ENCODE measurements at places on chromosomes 3 and 15. TPM values are rescaled to one million over a fixed set of nuclear protein-coding genes. Genes with fewer than 3 reads are reported as not detected.

DNA sequence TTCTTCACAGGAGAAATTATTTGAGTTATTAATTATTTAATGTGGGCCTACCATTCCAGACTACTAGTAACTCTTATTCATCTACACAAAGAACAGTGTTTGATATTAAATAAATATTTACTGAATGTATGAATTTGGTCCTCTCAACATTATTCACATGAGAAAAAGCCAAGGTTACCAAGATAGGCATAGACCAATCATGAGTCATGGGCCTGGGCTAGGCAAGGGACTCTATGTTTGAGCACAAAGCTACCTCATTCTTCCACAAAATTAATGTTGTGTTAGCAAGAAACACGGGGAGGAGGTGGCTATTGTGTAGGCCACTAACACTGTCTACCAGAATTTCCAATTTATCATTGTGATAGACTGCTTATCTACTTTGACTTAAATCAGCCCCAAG is 115.7 kb downstream of the SERPINI1 start:
- no peaks in the 10 kb centered on the region for H3K4me1 ChIP-seq
- no peak overlapping the region for H3K4me3 ChIP-seq
- H3K27me3 ChIP-seq: no peaks in the 10 kb centered on the region

DNA sequence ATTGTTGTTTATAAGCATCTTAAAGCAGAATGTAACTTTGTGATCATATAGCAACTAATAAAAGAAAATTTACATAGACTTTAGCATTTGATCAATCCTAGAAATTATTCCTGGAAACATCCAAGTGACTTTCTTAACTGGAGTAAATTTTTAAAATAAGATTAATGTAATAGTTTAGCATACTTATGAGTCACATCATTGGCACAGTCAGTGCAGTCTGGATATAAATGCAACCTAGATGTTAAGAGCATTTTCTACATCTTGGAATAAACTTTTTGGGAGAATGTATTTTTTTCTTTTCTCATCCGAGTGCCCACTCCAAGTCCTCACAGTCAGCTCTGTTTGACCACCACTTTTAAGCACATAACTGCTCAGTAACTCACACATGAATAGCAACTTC is 324.6 kb upstream of the PLSCR5 start:
- no peaks in the 10 kb centered on the region for H3K27me3 ChIP-seq
- no peak overlapping the region for H3K27ac ChIP-seq
- H3K4me1 ChIP-seq: no peaks in the 10 kb centered on the region
- H3K36me3 ChIP-seq: no peaks in the 10 kb centered on the region

- no peak overlapping the region for H3K4me3 ChIP-seq
- H3K4me1 ChIP-seq: no peaks in the 10 kb centered on the region
- H3K27ac ChIP-seq: no peak overlapping the region
- H3K36me3 ChIP-seq: no peaks in the 10 kb centered on the region
- no peak for DNase-seq
Measured at GRCh38 chr3:64316971-64317370, 91.7 kb upstream of the PRICKLE2 start.

DNA sequence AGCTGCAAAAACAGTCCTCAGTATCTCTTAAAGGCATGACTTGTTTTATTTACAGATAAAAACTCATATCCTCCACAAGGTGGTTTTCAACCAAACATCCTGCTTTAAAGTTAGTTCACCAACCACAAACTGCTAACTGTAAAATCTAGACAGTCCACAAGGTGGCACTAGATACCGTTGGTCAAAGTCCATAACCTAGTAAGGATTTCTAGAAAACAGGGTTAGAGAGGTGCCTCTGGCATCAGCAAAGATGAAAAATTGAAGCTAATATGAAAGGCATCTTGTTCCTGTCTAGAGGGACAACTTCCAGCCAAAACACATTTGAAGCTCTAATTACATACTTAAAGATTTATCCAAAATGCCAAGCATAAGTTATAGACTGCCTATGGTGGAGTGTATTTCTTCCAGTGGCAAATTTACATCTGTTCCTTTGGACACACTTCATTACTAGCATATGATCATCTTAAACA is 56.0 kb downstream of the ZMAT3 start:
- H3K36me3 ChIP-seq: no peaks in the 10 kb centered on the region
- H3K27ac ChIP-seq: no peak overlapping the region
- H3K4me3 ChIP-seq: no peak overlapping the region
- no peaks in the 10 kb centered on the region for H3K4me1 ChIP-seq
- H3K27me3 ChIP-seq: no peaks in the 10 kb centered on the region

DNA sequence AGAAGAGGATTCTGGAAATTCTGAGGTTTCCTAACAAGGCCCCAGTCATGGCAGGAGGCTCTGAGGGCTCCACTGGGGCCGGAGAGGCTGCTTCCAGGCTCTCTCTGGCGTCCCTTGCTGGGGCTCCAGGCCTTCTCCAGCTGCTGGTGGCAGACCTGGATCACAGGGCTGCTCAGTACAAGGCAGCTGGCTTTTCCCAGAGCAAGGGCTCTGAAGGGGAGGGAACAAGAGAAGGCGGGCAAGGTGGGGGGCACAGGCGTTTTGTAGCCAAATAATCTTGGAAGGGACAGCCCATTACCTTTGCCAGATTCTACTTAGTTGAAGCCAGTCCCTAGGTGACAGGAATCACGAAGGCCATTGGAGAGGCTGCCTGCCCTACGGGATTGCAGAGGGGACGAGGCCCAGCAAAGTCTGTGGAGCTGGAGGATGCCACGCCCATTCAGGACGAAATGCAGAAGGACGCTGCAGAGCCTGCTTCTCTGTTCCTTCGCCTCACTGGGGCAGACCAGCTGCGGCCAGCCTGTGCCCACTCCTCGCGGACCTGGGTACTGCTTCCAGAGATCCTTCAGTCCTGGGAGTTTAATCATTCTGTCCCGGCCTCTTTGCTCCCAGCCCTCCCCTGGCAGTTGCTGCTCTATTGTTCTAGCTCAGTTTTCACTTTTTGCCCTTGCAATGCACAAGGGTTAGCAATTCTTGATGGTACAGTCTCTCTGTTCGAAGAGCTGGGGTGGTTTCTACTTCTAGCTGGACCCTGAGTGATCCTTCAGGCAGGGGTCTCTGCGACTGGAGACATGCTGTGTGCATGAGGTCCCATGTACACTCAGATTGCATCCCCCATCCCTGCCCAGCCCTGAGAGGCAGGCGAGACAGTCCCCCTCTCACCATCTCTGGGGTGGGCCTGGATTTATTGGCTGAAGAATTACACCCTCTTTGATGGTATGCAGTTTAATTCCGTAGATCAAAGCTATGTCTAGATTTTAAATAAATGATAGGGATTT is 149.3 kb upstream of the MEF2A start:
- H3K27me3 ChIP-seq: peaks cover 3% of the 10 kb centered on the region
- H3K4me1 ChIP-seq: peaks cover 5% of the 10 kb centered on the region
- no peaks in the 10 kb centered on the region for H3K36me3 ChIP-seq

DNA sequence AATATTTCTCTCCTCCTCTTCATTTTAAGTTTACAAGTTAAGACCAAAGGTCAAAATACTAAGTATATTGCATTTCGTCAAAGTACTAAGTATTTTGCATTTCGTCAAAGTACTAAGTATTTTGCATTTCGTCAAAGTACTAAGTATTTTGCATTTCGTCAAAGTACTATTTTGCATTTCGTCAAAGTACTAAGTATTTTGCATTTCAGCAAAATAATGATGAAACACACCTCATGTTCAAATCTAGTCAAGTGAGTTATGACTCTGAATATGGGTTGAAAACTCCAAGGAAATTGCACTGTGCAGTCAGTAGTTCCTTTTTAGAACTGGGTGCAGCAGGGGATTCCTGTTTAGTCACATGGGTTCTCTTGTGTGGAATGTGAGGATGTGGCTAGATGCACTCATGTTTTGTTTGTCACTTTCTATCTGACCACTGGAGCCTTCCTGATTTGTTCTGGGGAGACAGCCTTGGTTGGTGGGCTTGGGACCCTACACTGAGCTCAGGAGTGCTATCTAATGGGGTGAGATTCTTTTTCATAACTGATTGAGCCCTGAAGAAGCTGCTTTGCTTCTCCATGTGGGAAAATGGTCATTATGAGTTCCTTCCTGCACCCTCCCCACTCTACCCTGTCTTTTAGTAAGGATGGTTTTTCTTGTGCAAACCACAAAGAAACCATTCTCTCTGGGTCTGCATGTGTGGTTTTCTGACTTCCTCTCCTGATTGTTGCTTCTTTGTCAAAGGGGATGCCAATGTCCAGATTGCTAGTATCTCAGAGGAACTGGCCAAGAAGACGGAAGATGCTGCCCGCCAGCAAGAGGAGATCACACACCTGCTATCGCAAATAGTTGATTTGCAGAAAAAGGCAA is 73.4 kb downstream of the CCK start:
- no peaks in the 10 kb centered on the region for H3K36me3 ChIP-seq
- no peak overlapping the region for H3K4me3 ChIP-seq
- no peak for DNase-seq
- H3K27ac ChIP-seq: no peak overlapping the region

DNA sequence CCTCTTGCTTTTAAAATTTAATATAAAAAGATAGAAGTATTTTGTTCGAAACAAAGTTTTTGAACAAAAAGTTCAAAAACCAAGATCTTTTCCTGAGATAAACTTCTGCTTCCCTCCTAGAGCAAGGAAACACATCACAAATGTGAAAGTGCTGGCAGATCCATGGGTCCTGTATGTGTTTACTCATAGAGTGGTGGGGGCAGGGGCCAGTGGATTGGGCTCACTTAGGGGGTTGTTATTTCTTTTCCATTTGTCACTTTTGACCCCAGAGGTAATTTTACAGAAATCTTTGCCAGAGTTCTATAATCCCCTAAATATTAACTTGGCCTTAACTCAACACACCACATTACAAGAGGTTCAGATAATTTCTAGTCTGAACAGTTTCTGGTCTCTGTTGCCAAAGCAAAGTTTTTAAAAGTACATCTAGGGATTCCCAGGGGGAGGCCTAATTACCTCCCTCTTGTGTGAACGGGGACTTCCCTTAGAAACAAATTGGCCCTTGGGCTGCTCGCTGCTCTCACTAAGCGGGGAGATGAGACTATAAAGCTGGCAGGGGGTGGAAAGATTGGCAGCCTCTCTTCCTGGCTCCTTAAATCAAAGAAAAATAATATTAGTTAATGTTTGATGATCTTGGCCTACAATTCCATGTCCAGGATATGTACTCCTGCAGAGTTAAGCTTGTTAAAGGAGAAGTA is 66.8 kb upstream of the PTX3 start:
- H3K36me3 ChIP-seq: no peaks in the 10 kb centered on the region
- H3K4me3 ChIP-seq: no peak overlapping the region
- no peaks in the 10 kb centered on the region for H3K27me3 ChIP-seq
- H3K4me1 ChIP-seq: no peaks in the 10 kb centered on the region
- H3K27ac ChIP-seq: no peak overlapping the region

GRCh38 chr3:33083958-33084357 is 13.0 kb downstream of the GLB1 start:
- no peak for DNase-seq
- no peaks in the 10 kb centered on the region for H3K36me3 ChIP-seq
- no peak overlapping the region for H3K27ac ChIP-seq
- H3K4me1 ChIP-seq: no peaks in the 10 kb centered on the region
- no peaks in the 10 kb centered on the region for H3K27me3 ChIP-seq

DNA sequence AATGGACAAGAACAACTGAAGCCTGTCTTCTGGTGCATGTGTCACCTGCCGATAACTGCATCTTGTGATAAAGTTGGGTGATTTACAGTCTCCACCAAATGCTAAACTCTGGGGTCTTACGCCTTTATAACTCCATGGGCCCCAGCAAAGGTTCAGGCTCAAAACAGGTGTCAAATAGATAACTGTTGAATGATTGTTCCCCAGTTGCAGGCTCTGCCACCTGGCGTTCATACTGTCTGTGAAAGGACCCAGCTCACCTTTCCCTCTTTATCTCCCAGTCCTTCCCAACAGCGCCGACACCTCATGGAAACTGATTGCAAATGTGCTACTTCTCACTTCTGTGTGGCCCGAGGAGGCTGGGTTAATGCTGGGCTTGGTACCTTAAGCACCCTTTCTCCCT is 8.3 kb upstream of the SNX22 start:
- no peaks in the 10 kb centered on the region for H3K4me1 ChIP-seq
- H3K4me3 ChIP-seq: no peak overlapping the region
- H3K27ac ChIP-seq: no peak overlapping the region
- H3K27me3 ChIP-seq: no peaks in the 10 kb centered on the region

DNA sequence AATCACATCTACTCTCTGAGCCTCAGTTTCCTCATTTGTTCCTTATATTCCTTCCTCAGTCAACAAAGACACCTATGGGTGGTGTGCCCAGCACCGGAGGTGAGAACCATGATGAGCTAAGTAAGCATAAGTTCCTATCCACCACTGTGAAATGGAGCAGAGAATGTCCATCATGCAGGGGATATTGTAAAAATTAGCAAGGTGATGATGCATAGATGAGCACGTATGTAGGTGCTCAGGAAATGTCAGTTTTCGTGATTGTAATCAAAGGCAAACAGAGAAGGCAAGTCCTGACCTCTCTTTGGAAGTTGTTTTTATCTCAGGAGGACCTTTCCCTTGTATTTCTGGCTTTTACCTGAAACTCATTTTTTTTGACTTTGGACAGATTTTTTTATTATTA is 165.4 kb downstream of the GHSR start:
- no peak overlapping the region for H3K27ac ChIP-seq
- no peaks in the 10 kb centered on the region for H3K27me3 ChIP-seq
- DNase-seq: no peak
- no peak overlapping the region for H3K4me3 ChIP-seq

DNA sequence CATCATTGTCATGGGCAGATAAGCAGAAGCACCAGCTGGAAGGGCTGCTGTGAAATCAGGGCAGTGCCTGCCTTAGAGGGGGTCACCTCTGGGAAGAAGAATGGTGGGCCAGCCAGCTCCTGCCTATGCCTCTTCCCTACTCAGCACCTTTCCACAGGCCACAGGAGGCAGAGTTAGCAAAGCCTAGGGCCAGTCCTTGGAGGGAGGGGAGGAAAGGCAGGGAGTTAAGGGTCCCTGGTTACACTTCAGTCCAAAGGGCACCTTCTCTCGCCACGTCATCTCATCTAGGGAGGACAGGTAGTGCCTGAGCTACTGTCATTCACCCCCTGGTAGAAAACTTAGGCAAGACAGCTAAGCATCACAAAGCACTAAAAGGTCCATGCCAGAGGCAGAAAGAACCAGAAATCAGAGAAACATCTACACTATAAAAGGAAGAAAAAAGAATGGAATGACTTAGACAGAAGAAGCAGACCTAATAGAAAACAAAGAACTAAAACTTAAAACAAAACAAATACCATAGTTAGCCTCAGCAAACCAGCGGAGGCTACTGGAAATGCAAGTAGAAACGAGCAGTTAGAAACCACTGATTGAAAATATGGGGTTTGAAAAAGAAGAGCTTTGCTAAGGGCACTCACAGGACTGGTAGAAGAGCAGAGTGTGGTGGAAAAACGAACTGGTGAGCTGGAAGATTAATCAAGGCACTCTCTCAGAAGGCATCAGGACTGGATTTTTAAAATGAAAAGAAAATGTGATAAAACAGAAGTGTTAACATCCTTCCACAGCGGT is 84.2 kb downstream of the OSBPL10 start:
- H3K27me3 ChIP-seq: peaks cover 6% of the 10 kb centered on the region
- no peaks in the 10 kb centered on the region for H3K36me3 ChIP-seq
- no peak overlapping the region for H3K4me3 ChIP-seq
- no peak overlapping the region for H3K27ac ChIP-seq
- DNase-seq: no peak
- no peaks in the 10 kb centered on the region for H3K4me1 ChIP-seq

- H3K36me3 ChIP-seq: no peaks in the 10 kb centered on the region
- peak; percentile 58 for DNase-seq
- peak overlapping the region; percentile 63 for H3K27ac ChIP-seq
- H3K4me3 ChIP-seq: peak overlapping the region; percentile 3
- H3K4me1 ChIP-seq: peaks cover 9% of the 10 kb centered on the region
Measured at GRCh38 chr3:196186651-196187573, 24.3 kb downstream of the ZDHHC19 start.

- H3K27me3 ChIP-seq: no peaks in the 10 kb centered on the region
- peak overlapping the region; percentile 60 for H3K4me3 ChIP-seq
- H3K36me3 ChIP-seq: no peaks in the 10 kb centered on the region
- peaks cover 3% of the 10 kb centered on the region for H3K4me1 ChIP-seq
- DNase-seq: no peak
Measured at GRCh38 chr3:127823426-127823857, 1.1 kb upstream of the MGLL start.

The POPDC2 gene
- 3.6 TPM for total RNA-seq

The CYP11A1 gene
- total RNA-seq: not detected
